Esophagus squamous epithelium (tissue), 5 donors: ENCODE measurements at places on chromosomes 1 and 21.

GRCh38 chr1:57503337-57503736 lies 79.5 kb upstream of the DAB1 start:
- no peak for DNase-seq

DNA sequence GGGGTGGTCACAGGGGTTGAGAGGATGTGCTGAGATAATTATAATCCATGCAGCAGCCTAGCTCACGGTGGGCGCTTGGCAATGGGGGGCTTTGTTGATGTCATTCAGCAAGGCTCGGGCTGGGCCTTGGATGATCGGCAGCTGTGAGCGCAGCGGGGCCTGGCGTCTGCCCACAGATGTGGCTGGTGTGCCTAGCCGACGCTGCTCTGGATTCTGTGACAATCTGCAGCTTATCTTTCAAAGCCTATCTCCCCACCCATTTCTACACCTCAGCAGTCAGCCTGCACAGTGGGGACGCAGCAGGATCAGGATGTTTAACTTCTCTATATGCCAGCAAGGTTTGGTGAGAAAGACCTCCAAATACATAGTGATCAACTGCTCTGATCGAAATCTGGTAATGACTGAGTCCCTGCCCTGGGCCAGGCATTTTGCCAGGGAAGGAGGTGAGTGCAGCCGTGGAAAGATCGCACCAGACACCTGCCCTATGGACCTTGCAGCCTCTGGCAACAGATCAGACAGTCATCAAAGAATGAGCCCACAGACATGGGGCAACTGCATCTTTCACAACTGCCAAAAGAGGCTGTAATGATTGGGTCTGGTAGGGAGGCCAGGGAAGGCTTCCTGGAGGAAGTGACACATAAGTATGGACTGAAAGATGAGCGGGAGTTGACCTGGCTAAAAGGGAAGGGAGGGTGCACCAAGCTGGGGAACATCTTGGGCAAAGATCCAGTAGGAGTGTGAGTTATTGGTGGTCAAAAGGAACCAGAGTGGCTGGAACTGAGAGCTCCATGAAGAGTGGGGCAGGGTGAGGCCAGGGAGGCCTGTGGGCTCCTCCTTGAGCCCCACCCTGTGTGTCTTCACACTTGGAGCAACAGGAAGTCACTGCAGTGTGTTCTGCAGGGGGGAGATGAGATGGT lies 35.3 kb downstream of the EPHB2 start:
- no peak for DNase-seq

DNA sequence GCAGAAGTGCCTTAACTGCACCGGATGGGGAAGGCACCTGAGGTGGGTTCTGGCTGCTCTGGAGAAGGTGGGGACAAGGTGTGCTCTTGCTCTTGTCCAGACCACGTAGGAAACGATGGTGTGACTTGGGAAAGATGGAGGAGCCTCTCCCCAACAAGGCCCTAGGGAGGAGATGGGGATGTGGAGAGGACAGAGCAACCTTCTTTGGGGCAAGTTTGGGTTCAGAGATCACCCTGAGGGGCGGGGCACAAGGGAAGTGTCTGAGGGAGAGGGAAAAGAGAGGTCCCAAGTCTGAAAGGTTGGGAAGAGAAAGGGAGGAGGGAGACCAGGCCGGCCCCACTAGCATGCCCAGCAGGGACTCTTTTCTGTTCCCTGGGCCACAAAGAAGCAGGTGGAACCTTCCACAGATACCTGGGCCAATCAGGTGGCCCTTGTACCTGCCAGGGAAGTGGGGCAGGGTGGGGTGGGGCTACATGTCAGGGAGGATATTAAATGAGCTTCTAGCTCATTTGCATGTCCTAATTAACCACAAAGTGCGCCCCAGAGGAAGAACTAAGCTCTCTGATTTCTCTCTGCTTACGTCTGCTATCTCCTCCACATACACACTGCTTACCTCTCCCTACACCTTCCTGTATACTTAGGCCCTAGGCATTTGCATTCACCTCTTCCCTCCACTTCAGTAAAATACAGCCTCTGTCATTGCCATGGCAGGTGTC lies 15.9 kb downstream of the INKA2 start:
- no peak for DNase-seq

DNA sequence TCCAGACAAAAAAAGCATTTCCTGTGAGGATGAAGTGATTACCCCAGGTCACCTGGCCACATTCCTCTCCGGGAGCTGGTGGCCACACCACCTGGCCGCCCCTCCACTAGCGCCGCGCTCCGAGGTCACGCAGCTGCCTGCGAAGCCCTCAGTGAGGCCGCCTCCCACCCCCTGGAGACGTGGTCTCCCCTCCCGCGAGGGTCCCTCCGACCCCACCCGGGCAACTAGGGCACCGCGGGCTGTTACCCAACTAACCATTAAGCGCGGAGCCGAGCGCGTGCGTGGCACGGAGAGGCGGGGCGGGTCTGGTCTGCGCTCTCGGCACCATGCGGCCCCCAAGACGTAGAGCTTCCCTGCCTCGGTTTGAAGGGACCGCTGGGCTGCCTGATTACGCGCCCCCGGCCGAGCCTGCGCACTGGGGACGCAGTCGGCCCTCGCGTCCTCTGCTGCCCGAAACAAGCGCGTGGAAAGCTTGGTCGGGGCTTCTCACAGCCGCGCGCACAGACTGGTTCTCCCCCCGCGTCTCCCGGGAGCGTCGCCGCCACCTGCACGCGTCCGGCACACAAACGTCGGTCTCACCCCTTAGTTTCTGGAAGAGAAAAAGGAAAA lies 106.5 kb downstream of the SLC16A1 start:
- no peak for DNase-seq

- DNase-seq: no peak
Measured at GRCh38 chr1:34380526-34381124, 203.9 kb downstream of the C1orf94 start.

DNA sequence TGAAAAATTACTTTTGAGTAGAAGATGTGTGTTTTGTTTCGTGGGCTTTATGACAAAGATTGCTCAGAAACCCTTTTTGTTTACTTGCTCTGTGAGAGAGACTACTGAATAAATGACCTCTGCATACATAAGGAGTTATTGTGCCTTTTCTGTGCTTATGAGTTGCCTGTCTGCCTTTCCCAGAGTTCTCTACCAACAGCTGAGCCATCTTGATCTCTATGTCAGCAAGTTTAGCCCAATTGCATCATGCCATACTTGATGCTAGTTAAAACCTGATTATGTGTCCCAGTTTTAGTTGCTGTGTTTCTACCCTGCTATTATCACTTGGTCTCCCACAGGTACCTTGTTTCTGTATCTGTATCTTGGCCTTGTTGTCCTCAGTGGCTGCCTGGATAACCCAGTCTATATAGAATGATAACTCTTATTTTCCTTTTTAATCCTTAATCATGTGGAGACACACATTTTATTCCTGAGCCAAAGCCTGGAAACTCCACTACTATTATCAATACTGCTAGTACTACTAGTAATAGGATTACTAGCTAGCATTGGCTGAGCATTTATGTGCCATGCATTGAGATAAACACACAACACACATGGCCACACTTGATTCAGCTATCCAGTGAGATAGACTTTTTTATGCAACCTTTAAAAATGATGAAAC lies 28.7 kb upstream of the GNG12 start:
- no peak for DNase-seq

DNA sequence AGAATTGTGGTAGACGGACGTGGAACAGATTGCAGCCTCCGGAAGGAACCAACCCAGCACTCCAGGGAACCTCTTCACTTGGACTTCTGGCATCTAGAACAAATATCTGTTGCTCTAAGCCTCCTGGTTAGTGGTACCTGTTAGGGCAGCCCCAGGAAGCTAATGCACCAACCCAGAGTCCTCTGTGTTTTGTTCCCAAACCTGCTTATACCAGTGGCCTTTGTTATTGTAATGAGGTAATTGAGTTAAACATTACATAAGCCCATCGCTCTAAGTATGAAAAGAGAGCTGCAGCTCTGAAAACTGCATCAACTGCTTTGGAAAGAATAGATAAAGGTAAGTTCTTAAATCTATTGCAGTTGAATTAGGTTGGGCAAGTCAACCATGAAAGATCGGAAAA lies 516.7 kb downstream of the NPHP4 start:
- no peak for DNase-seq

DNA sequence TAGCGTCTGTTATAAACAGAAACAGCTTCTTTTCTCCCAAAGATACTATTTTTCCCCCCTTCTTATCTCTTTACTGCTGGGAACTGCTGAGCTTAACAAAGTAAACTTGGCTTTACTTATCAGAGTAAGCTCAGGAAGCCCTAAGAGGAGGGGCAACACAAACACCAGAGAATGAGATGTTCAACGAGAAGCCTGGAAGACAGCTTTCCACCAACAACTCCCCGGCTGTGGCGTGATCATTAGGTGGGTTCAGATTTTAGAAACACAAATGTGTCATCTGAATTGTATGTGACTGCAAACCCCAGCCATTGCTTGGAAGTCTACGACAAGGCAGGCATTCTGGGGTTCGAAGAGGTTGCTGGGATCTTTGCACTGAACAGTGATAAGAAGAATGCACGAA lies 181.2 kb upstream of the ESRRG start:
- DNase-seq: no peak

GRCh38 chr1:56235909-56236510 lies 343.4 kb downstream of the PLPP3 start:
- DNase-seq: no peak

- no peak for DNase-seq
Measured at GRCh38 chr1:176066709-176067108, 140.4 kb downstream of the COP1 start.

DNA sequence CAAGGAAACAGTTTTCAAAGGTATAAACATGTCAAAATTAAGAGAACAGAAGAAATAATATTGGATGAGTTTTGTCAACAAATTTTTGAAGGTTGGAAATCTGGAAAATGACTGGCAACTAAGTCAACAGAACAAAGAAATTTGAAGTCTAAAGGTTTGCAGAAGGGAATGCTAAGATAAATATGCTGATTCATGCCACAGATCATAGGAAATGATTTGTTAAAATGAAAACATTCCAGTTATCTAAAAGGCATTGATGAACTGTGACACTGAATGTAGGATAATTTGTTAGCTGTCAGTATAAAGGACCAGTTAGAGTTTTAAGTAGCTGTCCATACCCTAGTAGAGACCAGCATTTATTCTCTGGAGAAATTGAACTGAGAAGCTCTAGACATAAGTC lies 157.9 kb upstream of the CHRM3 start:
- DNase-seq: no peak

DNA sequence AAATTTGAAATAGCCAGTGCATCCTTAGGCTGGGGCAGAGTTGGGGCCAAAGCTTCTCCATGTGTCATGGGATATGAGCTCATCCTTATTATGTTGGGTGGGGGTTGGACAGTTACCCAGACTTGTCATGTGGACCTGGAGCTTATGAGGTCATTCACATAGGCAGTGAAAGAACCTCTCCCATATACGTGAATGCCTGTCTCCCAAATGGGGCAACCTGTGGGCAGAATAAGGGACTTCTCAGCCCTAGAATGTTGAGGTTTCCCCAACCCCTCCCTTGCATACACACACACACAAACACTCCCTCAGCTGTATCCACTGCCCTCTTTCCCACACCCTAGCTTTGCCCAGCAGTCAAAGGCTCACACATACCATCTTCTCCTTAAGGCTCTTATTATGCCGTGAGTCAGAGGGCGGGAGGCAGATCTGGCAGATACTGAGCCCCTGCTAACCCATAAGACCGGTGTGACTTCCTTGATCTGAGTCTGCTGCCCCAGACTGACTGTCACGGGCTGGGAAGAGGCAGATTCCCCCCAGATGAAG lies 2.3 kb upstream of the IVL start:
- DNase-seq: no peak

GRCh38 chr1:165257969-165258459 lies 98.5 kb downstream of the LMX1A start:
- no peak for DNase-seq

DNA sequence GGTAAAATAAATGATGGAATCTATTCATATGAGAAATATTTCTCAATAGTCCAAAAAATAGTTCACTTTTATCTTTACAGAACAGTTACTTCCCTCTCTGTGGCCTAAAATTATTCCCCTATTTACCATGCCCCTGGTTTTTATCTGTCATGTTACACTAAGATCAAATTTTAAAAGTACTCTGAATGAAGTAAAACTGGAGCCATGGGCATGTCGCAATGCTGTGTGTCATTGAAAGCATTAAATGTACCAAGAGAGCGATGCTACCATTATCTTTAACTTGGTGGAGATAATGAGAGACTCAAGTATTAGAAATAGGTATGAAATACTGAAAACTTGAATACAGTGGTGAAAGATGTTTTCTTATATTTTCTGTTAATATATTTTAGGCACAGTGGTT lies 146.2 kb downstream of the KCNT2 start:
- DNase-seq: no peak

DNA sequence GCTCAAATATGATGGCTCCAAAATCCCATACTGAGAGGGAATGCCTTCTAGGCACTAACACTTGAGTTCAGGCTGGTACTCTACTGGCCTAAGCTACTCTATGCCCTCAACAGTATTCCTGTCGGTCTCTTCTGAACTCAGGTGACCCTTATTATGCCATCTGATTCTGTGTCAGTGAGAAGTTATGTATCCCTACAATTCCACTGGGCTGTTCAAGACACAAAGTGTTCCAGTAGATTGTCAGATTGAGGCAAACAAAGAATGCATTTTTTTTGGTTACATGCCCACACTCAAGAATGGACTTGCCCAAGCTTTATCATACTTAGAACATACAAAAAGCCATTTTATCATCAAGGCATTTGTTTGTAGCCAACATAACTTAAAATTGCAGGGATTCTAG lies 553.8 kb upstream of the PRMT6 start:
- DNase-seq: no peak

DNA sequence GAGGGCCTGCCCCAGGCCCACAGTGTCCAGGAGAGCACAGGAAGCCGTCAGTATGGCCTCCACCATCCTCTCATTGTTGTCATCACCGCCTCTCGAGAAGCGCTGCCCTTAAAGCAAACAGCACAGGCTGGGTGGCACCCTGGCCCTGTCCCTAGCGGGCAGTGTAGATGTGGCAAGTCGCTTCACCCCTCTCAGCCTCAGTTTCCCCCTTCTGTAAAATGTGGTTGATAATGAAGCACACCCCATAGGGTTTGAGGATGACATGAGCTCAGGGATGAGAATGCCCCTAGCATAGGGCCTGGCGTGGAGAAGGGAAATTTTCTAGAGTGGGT lies 13.4 kb downstream of the PLA2G2F start:
- no peak for DNase-seq

DNA sequence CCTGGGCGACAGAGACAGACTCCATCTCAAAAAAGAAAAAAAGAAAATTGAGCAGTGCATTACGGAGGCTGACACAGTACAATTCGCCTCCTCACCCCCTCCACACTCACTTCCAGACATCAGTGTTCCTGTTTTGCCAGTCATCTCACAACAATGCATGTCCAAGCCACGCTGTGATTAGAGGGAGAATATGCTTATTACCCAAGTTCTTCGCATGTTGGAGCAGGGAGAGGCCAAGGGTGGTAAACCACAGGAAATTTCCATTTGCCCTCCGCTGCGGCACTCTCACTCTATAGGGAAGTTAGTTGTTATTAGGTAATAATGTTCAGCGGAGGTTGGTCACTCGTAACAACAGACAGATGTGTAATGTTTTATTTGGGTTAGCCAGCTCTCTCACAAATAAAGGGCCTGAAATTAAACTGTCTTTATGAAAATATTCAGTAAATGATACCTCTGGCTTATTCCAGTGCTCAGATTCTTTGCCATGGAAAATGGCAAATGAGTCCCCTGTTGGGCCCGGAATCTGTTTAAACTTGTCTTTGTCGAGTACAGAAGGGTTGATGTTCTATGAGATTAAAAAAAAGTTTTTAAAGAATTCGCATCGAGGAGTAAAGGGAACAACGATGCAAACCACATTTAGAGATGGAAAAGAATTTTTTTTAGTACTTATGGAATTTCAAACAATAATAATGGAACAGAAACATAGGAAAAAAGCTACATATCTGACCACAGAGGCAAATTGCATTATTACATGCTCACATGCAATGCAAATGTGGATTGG lies 33.1 kb downstream of the KCNJ15 start:
- DNase-seq: no peak

GRCh38 chr1:168640836-168641235 lies 64.4 kb downstream of the XCL1 start:
- no peak for DNase-seq
